Activated T-helper 1 cell treated with anti-CD3 and anti-CD28 coated beads, Interleukin-12 subunit alpha, Interleukin-12 subunit beta, Interleukin-2, Interleukin-4 antibody, amounts not matched to agents 30 ng/mL and 10 ng/mL and 1 ng/mL, durations not matched to agents 14 hours and 24 hours and 36 hours (primary cell): ENCODE measurements at places on chromosomes 1 and 21.

- peak; percentile 31 for DNase-seq
Measured at GRCh38 chr1:51564124-51564523, 45.1 kb upstream of the EPS15 start.

DNA sequence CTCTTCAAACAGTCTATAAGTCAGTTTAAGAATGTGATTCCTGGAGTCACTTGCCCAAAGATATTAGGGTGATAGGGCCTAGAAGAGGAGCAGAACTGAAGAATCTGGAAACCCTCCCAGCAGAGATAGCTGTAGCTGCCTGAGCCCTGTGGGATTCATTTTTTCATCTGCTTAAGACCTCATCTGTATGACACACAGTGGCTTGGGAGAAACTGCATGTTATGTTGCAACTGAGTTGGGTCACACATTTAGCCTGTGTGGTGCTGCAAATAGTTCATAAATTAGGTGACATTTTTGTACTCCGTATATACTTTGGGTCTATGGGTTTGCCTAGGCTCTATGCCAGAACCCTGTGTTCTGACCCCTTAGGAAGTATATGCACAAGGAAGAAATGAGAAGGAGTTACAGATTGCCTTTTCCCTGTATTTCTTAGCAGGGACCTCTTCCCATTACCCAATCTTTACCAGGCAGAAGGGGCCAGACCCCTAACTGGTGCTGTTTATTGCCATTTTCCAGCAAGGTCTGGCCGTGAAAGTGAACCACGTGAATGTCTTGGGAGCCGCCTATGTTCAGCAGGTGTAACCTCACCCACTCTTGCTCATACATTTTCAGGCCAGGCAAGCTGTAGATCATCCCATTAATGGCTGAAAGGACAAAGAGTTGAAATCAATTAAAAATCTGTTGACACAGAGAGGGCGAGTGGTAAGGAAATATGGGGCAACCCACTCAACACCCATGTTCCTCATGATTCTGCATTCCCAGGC is 41.9 kb upstream of the SLC19A2 start:
- DNase-seq: no peak

- no peak for DNase-seq
Measured at GRCh38 chr1:187042538-187042937, 213.8 kb downstream of the PLA2G4A start.

DNA sequence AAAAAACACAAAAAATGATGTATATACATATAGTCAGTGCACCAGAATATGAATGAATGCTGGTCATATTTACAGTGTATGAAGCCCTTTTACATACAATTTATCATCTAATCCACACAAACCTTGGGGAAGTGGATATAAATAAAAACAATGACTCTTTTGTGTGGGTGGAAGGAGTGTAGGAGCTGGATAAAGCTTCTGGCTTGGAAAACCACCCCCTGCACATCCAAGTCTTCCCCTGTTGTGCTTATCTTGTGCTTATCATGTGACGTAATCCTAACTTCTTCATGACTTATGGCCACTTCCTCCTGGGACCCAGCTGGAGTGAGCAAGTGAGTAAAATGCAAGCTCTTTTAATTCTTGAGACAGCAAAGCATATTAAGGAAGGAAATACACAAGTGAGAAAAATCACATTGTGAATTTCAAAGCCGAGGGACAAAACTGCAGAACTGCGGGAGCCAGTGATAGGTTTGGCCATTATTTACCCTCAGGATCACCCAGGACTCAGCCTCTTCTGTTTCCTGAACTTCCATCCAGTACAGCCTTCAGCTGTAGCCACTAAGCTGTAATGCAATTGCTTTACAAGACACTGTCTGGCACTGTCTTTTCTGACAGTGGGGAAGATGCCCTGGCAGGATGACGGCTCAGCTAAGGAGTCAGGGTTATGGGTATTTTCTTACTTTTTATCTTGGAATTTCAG is 104.0 kb upstream of the PPM1J start:
- no peak for DNase-seq

GRCh38 chr1:175493321-175494010 is 249.9 kb downstream of the TNR start:
- no peak for DNase-seq

- no peak for DNase-seq
Measured at GRCh38 chr1:170592591-170593111, 60.7 kb downstream of the GORAB start.

GRCh38 chr1:186518395-186518794 is 57.5 kb upstream of the PDC start:
- no peak for DNase-seq

- DNase-seq: no peak
Measured at GRCh38 chr1:177471244-177471643, 300.5 kb downstream of the BRINP2 start.

DNA sequence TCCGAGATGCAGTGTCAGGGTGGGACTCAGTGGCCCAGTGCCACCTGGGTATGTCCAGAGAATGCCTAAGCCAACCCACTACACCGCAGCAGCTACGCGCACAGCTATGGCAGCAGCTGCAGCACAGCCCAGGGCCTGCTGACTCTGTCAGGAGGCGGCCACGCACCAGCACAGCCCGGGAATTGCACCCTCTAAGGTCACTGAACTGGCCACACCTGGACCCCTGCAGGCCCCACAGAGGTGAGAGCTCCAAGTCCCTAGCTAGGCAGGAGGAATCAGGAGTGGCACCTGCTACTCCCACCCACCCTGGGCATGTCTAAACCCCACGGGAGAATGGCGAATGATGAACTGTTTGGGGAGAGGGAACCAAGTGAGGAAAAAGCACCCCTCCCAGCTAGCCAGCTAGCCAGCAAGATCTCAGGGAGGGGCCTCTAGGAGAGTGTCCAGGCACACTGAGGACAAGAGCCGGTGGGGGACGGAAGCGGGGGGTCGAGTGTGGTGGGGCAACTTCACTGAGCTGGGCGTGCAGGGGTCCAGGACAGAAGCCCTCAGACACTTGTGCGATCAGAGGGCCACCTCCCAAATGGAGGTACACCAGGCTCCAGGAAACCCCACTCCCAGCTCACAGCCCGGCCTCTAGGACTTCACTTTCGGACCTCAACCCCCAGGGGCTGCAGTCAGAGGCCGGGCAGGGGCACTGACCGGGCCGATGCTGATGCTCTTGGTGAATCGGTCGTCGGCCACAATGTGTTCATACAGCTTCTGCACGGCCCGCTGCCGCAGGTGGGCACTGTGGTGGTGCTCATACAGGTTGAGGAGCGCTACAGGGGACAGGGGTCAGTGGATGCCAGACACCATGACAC is 13.9 kb downstream of the LSS start:
- no peak for DNase-seq

DNA sequence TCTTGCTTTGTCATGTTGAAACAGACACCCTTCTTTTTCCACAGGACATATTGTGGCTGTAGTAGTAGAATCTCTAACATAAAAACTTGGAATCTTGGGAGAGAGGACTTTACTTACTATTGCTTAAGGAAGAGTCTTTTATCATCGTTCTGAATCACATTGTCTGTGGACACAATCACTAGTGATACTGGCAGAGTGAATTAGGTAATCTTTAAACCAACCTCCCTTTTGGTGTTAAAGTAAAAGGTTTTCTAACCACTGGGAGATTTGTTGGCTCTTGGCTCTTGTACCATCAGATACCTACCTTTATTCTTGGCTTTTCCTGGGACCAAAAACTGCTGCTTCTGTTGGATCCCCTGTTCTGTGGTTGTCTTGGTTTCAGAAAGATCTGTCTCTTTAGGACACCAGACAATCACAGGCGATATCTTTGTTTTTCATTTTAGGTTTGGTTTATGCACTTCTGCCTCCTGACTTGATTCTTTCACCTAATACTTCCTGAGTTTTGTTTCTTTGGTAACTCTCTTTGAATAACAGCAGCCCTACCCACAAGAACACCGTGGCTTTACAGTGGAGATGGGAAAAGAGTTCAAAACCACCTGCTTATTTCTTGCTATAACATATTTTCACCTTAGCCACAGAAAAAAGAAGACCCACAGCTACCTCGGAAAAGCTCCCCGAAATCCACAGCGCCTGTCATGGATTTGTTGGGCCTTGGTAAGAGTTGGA is 36.6 kb upstream of the ZFP69B start:
- no peak for DNase-seq

GRCh38 chr1:20366056-20366462 is 75.4 kb downstream of the VWA5B1 start:
- no peak for DNase-seq

GRCh38 chr1:172646653-172647052 is 12.2 kb upstream of the FASLG start:
- DNase-seq: no peak

DNA sequence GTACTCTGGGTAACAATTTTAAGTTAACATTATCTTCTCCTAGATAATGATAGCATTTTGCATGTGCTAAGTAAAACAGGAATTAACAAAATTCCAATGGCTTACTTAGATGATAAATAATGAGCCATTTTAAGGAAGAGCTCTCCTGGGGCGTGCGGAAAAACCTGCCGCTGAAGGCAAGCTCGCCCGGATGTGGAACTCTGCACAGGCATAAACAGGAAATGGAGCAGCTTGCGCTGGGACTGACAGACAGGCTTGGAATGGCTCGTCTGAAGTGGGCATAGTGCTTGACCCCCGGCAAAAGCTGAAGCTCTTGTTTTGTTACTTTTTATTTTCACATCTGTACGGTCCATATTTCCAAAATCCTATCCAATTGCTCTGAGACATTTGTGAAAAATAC is 169.2 kb downstream of the ZNF281 start:
- no peak for DNase-seq

DNA sequence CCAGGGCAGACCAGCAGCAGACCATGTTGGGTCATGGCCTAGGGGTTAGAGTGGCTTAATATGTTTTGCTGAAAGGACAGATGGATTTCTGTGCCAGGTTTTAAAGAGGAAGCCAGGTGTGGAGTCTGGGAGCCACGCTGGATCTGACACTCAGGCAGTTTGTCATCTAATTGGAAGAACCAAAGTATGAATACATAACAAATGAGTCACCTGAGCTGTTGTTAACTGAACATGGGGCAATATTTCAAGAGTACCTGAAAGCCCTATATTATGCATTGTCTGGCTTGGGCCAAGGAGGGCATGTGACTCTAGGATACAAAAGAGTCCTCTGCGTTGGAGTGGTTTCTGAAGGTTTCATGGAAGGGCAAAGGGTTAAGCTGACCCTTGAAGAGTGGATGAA is 70.6 kb downstream of the LMO4 start:
- DNase-seq: no peak

DNA sequence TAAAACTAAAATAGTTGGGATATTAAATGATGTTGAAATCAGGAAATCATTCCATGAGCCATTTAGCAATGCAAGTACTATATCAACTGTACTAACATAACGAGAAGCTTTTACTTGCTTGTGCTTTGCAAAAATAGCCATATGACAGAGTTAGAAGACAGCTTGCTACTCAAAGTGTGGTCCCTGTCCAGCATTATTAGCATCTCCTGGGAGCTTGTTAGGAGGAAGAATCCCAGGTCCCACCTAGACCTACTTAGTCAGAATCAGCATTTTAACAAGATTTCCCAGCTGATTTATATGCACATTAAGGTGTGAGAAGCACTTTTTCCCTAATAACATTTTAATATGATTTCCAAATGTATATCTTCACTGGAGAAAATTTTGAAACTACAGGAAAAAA is 4.7 kb downstream of the PRKACB start:
- no peak for DNase-seq

DNA sequence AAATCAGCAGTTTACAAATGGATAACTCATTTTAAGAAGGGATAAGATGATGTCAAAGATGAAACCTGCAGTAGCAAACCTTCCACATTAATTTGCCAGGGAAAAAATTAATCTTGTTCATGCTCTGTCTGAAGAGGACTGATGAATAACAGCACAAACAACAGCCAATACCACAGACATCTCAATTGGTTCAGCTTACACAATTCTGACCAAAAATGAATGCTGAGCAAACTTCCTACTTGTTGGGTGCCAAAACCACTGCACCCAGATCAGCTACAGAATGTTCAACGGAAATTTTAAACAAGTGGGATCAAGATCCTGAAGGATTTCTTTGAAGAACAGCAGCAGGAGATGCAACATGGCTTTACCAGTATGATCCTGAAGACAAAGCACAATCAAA is 98.3 kb downstream of the COQ8A start:
- no peak for DNase-seq

GRCh38 chr1:83810144-83810543 is 188.8 kb downstream of the TTLL7 start:
- DNase-seq: no peak

GRCh38 chr21:32979598-32980268 is 46.0 kb upstream of the OLIG2 start:
- no peak for DNase-seq

- no peak for DNase-seq
Measured at GRCh38 chr1:238257018-238257621, 366.4 kb upstream of the ZP4 start.

DNA sequence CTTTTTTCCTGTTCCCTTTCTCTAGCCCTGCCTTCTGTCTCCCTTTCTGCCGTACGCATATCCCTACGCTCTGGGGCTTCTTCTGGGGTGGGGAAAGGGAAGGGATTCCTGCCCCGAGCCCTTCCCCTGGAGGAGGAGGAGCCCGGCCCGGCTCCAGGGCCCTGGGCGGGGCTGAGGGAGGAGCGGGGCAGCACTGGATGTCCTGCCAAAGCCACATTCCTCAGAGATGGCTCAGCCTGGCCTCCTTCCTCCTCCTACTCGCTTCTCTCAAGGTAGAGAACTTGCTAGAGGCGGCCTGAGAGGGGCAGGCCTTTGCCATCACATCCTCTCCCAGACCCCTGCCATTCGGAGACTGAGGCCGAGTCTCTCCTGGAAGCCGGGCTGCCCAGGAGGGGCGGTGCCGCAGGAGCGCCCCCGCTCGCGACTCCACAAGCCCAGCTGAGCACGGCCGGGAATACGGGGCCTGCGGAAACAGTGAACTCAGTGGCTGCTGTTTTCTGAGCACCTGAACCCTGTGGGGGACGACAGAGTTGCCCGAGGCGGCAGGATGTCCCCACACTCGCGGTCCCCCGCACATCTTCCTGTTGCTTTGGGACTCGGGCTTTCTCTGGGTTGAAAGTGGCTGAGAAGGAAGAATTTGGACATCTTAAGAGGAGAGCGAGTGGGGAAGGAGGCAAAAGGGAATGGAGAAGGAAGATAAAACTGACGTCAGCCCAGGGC is 12.2 kb downstream of the ADAMTSL4 start:
- peak; percentile 63 for DNase-seq

DNA sequence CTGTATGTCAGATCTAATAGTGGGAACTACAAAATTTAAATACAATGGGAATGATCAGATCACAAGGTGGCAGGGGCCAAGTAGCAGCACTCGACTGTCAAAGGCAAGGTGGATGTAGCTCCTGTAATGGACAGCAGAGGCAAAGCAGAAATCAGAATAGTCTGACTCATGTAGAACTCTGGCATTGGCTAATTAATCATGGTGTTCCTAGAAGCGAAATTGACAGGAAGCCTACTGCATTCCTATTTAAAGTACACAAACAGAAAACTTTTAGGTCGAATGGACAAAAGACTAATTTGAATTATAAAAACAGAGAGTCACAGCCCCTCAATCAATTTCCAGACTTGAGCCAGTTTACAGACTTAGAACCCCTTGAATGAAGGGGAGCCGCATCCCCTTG is 17.4 kb upstream of the IL12RB2 start:
- no peak for DNase-seq

DNA sequence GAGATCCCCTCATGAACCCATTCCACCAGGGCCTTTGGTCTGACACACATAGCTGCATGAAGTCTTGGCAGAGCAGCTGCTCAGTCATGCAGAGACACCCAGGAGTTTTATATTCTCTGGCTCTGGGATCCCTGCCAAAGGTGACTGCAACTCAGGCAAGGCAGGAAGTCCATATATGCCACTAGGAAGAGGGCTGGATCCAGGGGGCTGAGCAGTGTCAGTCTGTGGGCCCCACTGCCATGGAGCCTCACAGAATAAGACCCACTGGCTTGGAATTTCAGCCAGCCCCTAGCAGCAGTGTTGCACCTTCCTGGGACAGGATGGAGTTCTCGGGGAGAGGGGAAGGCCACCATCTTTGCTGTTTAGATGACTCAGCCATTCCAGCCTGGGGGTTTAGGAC is 199.7 kb downstream of the TBX15 start:
- no peak for DNase-seq
